GM04503 (cell line): ENCODE measurements at places on chromosomes 16 and 17.
A peak's percentile ranks its signal among the peaks of the same experiment; 100 is the strongest.

GRCh38 chr16:10610499-10611184 lies 30.2 kb upstream of the EMP2 start:
- no peak for DNase-seq

- DNase-seq = no peak
Measured at GRCh38 chr16:87333101-87333500, 15.9 kb upstream of the C16orf95 start.

- no peak for DNase-seq
Measured at GRCh38 chr17:46270032-46270431, 24.9 kb upstream of the LRRC37A start.

DNA sequence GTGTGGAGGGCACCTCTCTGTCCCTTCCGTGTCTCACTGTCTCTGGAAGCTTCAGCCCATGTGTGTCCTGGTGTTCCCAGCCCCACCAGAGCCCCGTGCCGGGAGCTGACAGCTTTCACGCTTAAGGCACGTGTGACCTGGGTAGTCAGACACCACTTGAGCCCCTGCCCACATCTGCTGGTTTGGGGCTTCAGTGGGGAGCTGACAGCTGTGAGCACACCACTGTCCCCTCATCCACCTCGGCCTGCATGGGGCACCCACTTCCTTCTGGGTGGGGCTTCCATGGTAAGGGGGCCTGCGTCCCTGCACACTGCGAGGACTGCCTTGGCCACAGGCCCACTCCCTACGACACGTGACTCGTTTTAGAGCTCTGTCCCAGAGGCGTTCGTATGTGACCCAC lies 2.6 kb upstream of the TEDC2 start:
- DNase-seq = no peak

- no peak for DNase-seq
Measured at GRCh38 chr16:20920091-20920490, 19.5 kb downstream of the LYRM1 start.

DNA sequence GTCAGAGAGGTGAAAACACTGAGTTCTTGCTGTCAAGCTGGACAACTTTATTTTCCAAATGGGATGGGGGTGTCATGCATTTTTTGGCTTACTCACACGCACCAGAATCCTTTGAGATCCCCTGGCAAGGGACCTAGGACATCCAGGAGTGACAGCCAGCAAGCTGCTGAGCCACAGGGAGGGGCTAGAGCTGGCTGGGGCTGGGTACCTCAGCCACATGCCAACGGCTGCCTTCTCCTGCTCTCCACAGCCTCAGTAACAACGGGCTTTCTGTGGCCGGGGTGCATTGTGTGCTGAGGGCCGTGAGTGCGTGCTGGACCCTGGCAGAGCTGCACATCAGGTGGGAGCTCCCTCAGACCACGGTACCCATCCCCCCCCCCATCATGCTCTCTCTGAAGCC lies 47.6 kb downstream of the NLRC5 start:
- no peak for DNase-seq

- DNase-seq = no peak
Measured at GRCh38 chr16:57952909-57953308, 18.0 kb downstream of the CNGB1 start.

DNA sequence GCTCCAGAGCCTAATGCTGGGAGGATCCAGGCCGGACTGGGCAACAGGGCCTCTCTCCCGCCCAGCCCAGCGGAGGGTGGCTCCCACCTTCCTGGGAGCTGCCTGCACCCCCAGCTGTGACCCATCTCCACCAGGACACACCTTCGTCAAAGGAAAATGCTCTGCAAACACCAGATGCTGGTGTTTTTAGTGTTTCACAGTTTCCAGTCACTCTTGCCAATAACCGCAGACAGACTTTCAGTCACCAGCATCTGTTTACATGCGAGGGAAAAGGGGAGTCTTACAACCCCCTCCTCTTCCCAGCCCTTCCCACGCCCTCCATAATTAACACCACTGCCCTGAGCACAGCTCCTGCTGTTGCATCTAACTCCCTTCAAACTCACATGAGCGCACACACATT lies 25.3 kb downstream of the KLHDC4 start:
- DNase-seq = peak; percentile 28

- DNase-seq = no peak
Measured at GRCh38 chr16:996681-997080, 15.1 kb downstream of the SOX8 start.

- no peak for DNase-seq
Measured at GRCh38 chr17:37743612-37743874, 1.3 kb downstream of the HNF1B start.

DNA sequence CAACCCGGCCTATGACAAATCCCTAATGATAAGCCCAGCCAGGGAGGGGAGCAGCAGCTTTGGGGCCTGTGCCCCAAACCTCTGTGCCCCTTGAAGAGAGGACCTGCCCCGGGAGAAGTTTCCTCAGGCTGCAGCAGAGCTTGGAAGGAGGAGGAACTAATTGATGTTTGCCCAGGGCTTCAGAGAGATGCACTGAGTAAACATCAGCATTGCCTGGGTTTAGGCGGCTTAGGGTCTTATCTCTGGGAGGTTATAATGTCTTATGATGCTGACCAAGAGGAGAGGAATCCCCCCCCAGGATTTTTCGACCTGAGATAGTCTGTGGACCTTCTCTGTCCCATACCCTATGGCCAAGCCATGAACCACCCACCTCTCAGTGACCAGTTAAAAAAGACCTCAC lies 148.7 kb upstream of the SDK2 start:
- DNase-seq = no peak

- no peak for DNase-seq
Measured at GRCh38 chr17:4354862-4355514, 11.5 kb downstream of the UBE2G1 start.

DNA sequence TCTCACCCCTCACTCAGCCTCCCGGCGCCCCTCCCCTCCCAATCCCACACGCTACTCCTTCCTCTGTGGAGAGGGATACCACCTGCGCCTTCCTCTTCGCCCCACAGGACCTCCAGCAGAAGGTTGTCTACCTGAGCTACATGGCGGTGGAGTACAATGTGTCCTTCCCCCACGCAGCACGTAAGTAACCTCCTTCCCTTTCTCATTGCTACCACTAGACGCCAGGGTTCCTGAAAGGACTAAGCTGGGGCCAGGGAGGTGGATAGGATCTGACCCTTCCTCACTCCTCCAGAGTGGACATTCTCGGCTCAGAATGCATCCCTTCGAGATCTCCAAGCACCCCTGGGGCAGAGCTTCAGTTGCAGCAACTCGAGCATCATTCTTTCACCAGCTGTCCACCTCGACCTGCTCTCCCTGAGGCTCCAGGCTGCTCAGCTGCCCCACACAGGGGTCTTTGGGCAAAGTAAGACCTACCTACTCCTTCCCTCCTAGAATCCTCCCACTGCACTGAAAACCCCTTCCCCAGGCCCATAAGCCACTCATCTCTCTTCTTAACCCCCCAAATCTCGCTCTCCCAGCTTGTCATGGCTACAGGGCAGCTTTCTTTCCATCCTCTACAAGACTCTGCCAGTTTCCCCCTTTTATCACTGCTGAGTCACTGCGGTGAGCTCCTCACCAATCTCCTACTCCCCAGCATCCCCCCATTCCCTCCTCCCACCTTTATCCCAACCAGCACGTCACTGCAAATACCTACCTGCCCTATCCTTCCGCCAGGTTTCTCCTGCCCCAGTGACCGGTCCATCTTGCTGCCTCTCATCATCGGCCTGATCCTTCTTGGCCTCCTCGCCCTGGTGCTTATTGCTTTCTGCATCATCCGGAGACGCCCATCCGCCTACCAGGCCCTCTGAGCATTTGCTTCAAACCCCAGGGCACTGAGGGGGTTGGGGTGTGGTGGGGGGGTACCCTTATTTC lies 1.5 kb downstream of the CD68 start:
- DNase-seq = no peak

GRCh38 chr16:63752347-63752746 lies 1369.5 kb downstream of the CDH11 start:
- no peak for DNase-seq

DNA sequence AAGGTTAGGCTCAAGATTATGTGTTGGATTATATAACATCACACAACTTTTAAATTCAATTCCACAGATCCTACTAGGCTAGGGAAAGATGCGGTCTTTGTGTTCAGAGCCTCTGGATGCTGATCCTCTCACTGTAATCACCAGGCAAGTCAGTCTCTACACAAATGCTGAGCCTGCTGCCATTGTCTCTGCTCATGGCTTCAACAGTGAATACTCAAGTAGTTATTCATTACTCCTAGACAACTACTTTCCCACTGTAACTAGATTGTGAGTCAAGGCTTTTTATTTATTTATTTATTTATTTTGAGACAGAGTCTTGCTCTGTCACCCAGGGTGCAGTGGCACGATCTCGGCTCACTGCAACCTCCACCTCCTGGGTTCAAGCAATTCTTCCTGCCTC lies 15.8 kb upstream of the NDUFAB1 start:
- DNase-seq = no peak
